ENCODE measurements at places on chromosomes 1 and 21.

GRCh38 chr1:116066868-116067565, 44.2 kb upstream of the MAB21L3 start:
- DNase-seq, result no peak

DNA sequence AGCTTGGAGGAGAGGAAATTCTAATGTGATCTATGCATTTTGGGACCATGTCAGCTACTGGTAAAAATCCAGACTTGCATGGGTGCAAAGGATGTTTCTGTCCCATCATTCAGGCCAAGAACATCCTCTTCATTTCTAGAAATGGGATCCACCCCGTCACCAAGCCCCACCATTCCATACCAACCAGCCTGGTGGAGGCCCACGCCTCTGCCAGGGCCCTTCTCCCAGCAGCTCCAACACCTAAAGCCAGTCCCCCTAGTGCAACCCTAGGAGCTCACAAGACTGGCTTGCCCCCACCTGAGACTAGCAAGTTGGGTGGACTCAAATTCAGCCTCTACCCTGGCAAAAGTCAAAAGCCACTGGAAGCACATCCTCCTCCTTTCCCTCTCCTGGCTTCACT, 1.9 kb downstream of the ARHGEF11 start:
- no peak for DNase-seq

DNA sequence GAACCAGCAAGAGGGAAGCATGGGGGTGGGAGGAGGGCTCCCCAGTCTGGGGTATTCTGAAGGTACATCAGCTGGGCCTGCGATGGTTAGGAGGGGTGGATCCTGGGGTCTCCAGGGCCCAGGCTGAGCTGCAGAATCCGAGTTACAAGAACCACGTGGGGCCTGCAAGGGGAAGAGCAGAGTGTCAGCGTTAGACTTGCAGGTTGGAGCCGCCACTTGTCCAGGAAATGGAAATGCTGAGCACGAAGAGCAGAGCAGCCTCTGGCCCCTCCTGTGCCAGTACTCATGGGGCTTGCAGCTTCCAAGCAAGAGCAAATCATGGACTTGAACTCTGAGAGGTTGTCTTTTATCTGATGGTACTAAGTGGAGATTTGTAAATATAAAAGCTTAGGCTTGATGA, 47.5 kb upstream of the COL6A1 start:
- no peak for DNase-seq

DNA sequence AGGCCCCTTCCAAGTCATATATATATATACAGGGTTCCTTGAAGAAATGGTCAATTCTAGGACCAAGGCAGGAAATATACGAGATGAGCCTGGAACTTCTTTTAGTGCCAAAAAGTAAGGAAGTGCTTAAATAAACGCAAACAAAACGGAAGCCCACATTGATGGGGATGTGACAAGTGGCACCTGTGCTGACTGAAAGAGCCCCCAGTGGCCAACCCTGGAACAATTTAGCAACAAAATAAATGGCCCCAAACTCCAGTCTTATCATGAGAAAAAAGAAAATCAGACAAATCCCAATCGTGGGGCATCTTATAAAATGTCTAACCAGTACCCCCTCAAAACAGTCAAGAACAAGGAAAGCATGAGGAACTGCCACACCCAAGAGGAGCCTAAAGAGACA, 17.7 kb downstream of the PLA2G5 start:
- DNase-seq, result no peak

DNA sequence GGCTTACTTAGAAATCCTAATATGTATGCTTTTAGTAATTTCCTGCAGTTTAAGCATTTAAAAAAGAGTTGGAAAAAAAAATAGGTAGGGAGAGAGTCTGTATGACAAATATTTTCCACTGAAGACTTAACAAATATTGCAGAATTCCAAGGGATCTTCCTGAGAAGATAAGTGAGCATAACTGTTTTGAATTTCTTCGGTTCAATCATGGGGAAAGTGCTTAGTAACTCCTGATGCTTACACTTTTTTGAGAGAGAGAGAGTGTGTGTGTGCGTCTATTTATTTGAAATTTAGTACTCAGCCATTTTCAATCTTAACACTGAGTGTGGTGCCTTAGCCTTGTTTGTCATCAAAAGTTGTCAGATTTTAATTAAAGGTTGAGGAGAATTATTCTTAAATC, 18.5 kb downstream of the SON start:
- DNase-seq, result no peak

GRCh38 chr1:64039390-64039926, 164.0 kb upstream of the UBE2U start:
- DNase-seq, result no peak

GRCh38 chr1:66374561-66375111, 159.3 kb upstream of the SGIP1 start:
- no peak for DNase-seq
